ENCODE measurements at places on chromosomes 16 and 17.

DNA sequence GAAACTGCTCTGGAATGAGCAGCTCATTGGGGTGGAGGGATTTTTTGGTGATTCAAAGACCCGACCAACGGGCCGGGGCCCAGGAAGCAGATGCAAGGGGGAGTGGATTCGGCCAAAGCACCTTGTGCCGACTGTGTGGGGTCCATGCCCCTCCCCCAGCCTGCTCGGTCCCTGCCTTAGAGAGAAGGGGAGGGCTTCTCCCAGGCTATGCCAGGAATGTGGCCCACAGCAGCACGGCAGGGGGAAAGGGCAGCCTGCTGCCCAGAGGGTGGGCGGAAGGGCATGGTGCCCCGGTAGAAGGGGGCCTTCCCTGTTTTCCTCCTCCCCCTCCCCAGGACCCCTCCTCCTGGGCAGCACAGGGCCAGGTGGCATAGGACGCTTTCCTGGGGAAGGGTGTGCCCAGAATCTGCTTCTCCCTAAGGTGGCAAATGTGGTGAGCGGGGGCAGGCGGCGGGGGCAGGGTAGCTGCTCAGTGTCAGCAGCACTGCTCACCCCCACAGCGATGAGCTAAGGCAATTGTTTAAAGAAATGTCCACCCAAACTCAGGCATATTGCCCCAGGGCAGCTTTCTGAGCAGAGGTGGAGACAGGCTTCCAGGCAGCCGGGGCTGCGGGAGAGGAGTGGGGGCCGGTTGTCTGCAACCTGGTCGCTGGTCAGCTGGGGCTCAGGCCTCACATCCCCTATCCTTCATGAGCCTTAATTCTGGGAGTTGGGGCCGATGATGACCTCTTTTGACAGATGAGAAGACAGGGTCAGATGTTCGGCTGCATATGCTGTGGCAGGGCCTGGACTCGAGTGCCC lies 33.9 kb upstream of the MLKL start:
- DNase-seq: no peak

- DNase-seq: no peak
Measured at GRCh38 chr17:7443499-7444485, 1.1 kb upstream of the CHRNB1 start.

DNA sequence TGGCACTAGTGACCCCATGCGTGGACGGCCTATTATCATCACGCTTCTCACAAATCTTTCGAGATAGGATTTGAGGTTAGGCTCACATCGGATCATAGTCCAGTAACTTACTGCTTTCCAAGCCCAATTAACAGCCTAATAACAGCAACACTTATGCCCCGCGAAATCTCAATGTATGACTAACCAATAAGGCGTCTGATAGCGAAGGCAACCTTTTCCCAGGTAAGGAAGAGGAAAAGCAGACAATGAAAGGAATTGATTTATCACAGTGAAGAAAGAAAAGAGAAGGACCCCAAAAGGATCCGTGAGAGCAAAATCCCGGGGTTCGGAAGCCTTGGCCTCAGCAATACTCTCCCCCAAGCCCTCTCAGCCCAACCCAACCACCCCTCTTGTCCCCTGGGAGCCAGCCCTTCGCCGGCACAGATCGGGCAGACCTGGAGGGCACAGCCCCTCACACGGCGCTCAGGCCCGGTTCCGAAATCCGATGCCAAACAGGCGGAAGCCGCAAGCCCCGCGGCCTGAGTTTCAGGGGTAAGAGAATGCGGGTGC lies 534 bp downstream of the GPATCH8 start:
- no peak for DNase-seq

DNA sequence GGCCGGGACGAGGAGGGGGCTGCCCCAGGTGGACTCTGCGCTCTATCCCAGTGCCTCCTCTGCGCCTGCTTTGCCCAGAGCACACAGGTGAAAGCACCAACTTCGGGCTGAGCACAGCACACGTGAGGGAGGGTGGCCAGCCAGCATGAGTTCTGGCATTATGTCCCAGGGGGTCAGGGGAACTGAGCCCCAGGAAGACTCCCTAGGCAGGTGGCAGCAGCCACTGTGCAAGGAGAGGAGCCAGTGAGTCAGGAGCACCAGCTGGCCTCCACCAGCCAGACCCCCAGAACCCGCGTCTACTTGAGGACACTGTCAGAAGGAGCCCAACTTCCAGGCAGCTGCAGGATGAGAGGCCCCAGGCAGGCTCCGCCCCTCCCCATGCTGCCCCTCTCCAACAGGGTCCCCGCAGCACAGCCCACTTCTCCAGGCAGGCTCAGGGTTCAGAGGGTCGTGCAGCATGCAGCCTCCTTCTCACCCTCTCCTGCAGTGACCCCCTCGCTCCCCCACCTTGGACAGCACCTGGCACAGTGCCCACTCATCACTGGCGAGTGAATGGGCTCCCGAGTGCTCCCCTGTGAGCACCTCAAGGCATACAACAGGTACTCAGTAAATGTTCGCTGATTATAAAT lies 44.2 kb upstream of the RASD1 start:
- no peak for DNase-seq

DNA sequence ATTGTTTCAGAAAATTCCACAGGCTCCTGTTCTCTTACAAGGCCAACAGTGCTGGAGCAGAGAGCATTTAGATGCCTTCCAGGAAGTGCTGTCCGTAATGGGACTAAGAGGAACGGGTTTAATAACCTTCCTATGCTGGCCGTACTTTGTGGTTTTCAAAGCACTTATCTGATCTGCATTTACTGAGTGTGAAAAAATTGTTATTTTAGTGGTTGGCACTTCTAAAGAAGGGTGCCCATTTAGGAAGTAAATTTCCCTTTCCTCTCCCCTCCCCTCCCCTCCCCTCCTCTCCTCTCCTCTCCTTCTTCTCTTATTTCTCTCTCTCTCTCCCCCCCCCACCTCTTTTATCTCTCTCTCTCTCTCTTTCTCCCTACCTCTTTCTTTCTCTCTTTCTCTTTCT lies 72.0 kb upstream of the DNAJA2 start:
- peak; percentile 1 for DNase-seq

- no peak for DNase-seq
Measured at GRCh38 chr16:12304861-12305596, 328.5 kb downstream of the SNX29 start.

- DNase-seq: no peak
Measured at GRCh38 chr17:40961591-40961990, 5.2 kb downstream of the KRT39 start.

DNA sequence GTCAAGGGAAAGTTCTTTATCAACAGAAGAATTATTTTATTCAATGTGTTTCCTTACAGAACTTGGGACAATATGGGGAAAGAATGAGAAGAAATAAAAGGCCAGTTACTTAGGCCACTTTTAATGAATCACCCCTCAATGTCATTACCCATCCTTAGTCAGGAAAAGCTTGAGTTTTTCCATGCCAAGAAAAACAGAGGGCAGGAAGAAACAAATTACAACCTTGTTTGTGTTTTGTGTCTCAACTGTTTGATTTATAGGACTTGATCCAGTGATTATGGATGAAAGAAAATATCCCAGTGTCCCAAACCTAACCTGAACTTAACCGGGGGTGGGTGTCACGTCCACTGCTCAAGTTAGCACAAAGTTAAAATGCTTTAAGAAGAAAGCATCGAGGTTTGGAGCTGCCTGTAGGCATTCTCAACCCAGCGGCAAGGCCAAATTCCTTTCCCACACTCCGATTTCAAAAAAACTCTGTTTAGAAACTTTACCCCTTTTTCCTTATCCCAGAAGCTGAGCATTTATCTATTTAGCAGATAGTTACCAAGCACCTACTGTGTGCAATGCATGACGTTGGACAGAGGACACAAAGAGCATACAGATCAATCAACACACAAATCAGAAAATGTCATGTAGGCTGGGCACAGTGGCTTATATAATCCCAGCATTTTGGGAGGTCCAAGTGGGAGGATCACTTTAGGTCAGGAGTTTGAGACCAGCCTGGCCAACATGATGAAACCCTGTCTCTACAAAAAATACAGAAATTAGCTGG lies 14.0 kb upstream of the CYB5B start:
- DNase-seq: no peak

All from bone marrow (tissue), 2 donors.